ENCODE measurements at places on chromosomes 11 and 22.

GRCh38 chr22:45686836-45687235, 15.2 kb downstream of the ATXN10 start:
- DNase-seq = peak; percentile 69

- no peak for DNase-seq
These were observed 732.6 kb upstream of the LUZP2 start for GRCh38 chr11:23764286-23764685.

DNA sequence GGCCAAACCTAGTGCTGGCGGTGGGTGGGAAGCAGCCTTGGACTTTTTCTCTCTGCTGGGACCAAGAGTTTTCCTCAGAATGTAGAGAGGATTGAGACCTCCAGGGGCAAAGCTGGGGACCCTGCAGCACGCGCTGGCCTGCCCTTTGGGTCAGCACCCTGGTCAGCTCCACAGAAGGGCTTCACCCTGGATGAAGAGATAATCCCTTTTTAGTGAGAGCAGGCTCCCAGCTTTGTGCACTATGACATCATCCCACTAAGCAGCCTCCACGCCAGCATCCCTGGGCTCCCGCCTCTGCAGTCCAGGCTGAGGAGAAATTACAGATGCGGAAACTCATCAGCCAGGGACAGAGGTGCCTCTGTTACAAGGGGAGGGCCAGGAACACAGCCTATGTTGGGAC, 23.5 kb downstream of the DRICH1 start:
- peak; percentile 21 for DNase-seq

GRCh38 chr22:22878801-22879674, 8.6 kb upstream of the IGLL5 start:
- DNase-seq = no peak

DNA sequence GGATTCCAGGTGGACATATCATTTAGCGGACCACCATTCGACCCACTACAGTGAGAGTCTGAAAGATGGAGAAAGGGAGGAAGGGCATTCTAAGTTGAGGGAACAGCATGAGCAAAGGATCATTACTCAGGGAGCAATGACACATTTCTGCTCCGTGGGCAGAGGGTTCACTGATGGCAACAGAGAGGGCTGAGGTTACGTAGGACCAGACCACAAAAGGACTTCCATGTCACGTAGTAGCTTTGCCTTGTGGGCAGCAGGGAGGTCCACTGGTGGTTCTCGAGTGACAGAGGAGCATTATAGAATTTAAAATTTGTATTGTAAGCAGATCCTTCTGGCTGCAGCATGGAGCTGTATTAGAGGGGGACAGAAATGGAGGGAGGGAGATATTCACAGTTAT, 109.7 kb upstream of the NAV2 start:
- DNase-seq = no peak

GRCh38 chr11:90428836-90429235, 206.0 kb upstream of the CHORDC1 start:
- DNase-seq = no peak

DNA sequence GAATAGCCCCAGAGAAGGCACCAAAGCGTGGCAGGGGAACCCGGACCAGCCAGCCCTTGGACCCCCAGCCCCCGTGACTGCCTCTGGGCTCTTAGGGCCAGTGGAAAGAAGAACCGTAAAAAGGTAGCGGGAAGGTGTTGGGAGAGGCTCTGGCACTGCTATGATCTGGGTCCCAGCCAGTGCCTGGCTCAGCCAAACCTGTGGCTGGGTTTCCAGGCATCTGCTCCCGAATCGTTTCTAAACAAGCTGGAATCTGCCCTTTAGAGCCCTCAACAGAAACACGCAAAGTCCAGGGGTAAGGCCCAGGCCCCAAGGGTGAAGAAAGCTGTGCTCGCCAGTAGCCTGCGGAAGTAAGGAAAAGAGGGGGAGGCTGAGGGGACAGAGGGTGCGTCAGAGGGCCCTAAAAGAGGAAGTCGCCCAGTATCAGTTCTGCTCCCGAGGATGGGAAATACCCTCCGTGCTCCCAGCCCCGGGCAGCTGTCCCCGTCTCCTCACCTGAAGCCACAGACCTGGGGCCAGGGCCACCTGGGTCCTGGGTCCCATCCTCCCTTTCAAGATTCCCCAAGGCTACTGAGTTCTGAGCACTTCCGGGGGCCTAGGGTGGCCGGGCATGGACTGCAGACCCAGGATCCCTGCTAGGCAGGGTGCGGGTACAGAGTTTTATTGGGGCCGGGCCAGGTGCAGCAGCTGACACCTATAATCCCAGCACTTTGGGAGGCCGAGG, 24.7 kb downstream of the IL10RA start:
- no peak for DNase-seq

DNA sequence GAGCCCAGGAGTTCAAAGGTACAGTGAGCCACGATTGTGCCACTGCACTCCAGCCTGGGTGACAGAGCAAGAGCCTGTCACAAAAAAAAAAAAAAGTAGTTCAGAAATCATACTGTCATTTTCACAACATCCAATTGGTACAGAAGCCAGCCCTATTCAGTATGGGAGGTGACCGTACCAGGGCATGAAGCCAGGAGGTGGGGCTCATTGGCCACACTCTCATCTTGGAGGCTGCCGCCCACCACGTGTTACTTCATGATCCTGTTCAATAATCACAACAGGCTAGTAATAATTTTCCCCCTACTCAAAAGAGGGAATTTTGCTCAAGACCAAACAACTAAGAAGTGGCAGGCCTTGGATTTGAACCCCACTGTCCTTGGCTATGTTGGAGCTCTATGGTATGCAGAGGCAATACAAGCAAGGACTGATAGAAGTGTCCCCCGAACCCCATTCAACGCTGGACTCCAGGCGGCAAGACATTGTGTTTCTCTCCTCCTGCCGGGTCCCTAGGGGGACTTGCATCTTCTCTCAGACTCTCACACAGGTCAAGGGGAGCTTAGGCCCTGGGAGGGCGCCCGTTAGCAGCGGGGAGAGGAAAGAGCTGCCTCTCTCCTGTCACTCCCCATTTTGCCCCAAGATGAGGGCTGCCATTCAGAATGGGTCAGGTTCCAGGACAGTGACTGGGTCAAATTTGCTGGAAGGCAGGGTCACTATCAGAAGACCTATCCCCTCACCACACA, 40.2 kb upstream of the EMID1 start:
- DNase-seq = no peak

- no peak for DNase-seq
These were observed 10.8 kb upstream of the TECTA start for GRCh38 chr11:121090145-121090721.

GRCh38 chr11:105456950-105457349, 152.9 kb upstream of the GRIA4 start:
- no peak for DNase-seq

DNA sequence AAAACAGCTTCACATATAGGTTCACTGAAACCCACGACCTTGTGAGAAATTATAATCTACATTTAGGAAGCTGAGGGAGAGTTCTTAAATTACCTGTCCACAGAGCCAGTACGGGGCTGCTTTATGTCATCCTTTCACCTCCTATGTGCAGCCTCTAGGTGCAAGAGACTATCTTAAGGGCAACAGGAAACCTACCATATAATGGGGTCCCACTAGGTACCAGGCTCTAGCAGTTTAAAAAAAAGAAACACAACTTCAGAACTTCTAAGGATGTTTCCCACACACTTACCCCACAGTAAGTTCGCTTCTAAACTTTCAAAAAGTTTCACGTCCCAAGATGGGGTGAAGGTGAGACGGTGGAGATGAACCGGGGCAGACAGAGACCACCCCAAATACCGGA, 573 bp downstream of the STK33 start:
- no peak for DNase-seq

DNA sequence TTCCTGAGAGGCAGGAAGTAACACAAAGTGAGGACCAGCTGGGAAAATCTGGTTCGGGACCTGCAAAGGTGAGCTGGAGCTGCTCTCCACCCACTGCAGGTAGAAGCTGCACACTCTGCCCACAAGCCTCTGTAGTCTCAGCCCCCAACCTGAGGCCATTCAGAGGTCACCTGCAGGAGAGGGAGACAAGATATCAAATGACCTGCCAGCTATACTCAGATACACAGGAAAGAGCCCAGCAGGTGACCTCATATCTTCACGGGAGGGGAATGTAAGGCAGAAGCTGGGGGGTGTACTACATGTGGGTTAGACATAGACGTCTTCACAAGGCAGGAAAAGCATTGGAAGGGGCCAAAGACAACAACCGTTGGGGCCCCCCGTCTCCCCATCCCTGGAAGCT, 86.1 kb downstream of the APIP start:
- no peak for DNase-seq

GRCh38 chr22:25193130-25193529, 6.5 kb upstream of the CRYBB3 start:
- DNase-seq = no peak

GRCh38 chr11:108614086-108614485, 20.5 kb upstream of the EXPH5 start:
- DNase-seq = no peak

DNA sequence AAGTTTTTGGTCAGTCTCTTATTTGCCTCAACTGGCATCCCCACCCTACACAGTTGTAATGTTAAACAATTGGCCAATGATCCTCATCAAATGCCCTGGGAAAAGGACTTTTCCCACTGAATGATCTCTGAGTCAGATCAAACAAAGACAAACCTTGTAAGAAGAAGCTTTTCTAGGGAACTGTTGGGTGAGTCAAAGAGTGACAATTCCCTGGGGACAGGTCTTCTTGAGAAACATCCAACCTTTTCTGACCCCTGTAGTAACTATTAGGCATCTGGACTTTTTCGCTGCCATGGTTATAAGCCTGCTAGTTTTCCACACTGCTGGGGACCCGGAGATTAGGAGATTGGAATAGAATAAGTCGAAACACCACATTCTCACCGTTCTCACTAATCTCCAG, 789.8 kb upstream of the API5 start:
- DNase-seq = peak; percentile 62

- DNase-seq = no peak
These were observed 110.2 kb downstream of the ST3GAL4 start for GRCh38 chr11:126465573-126466188.

DNA sequence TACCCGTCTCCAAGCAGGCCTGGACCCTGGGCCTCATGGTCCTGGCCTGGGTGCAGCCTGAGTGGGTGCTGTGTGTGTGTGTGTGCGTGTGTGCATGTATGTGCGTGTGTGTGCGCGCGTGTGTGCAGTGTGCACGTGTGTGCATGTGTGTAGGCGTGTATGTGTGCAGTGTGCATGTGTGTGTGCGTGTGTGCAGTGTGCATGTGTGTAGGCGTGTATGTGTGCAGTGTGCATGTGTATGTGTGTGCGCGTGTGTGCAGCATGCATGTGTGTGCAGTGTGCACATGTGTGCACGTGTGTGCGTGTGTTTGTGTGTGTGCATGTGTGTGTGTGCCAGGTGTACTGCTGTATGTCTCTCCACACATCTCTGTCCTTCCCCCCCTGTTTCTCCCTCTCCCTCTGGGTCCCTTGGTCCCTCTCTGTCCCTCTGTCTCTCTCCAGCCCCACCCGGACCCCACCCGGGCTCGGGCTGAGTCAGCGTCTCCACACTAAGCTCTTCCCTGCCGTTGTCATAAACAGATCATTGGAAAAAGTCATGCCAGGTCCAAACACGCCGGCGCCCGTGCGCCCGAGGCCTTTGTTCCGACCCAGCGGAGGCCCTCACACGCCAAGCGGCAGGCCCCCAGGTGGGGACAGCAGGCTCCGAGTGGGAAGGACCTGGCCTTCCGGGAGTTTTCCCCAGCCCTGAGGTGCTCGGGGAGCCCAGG, 34.0 kb downstream of the WNT7B start:
- DNase-seq = no peak

- no peak for DNase-seq
These were observed 45.5 kb downstream of the ENDOD1 start for GRCh38 chr11:95135155-95135554.

- no peak for DNase-seq
These were observed 126.5 kb downstream of the CHST1 start for GRCh38 chr11:45538939-45539338.

DNA sequence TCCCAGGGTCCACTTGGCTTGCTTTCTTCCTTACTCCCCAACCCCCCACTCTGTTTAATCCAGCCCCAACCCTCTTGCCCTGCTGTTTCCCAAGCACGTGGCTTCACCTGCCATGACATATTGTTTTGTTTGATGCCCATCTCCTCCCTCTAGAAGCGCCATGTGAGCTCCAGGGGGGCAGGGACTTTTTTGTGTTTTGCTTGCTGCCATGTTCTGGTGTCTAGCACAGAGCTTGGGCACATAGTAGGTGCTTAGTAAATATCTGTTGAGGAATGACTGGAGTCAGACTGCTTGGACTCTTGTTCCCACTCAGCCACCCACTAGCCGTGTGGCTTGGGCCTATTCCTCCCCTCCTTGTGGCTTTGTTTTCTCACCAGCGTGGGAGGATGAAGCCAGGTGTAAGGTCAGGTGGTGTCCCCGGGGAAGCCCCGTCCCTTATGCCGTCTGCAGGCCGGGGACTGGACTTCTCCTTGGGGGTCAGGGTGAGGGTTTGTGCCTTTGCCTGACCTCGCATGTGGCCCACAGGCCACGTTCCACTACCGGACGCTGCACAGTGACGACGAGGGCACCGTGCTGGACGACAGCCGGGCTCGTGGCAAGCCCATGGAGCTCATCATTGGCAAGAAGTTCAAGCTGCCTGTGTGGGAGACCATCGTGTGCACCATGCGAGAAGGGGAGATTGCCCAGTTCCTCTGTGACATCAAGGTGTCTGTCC, 3.8 kb downstream of the AIP start:
- no peak for DNase-seq

DNA sequence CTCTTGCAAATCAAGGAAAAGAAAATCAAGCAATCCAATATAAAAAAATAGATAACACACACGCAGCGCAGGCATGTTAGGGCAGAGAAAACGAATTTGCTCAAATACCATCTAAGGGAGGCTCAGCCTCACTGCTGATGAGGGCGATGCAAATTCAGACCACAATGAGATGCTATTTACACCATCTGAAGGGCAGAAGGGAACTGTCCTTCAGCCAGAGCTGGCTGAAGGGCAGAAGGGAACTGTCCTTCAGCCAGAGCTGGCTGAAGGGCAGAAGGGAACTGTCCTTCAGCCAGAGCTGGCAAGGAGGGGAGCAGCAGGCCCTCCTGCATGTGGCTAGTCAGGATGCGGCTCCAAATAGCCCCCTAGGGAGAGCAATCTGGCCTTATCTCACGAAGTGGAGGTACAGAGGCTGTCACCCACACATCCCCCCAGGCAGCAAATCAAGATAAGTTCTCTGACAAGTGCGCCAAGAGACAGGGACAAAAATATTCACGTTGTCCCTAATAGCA, 7.6 kb upstream of the SLC39A13 start:
- DNase-seq = no peak

DNA sequence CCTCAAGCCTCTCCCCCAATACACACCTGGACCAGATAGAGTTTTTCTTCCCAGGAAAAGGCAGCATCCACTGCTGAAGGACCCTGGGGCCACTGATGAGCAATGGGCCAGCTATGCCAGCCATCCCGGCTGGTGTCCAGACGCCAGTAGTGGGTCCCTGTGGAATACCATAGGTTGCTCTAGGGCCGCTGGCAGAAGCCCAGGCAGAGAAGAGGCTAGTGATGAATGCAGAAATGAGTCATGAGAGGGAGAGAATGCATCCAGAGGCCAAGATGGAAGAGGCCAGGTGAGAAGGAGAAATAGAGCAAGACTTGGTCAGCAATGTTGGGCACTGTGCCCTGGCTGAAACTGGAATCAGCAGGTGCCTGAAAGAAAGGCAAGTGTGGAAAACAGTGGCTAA, 8.9 kb downstream of the HPX start:
- peak; percentile 74 for DNase-seq

- no peak for DNase-seq
These were observed 33.9 kb upstream of the ARFGAP3 start for GRCh38 chr22:42891008-42891407.

Measured in fibroblast of skin of right quadriceps (primary cell).